ENCODE measurements at places on chromosomes 3 and 15.
A peak's percentile ranks its signal among the peaks of the same experiment; 100 is the strongest.

DNA sequence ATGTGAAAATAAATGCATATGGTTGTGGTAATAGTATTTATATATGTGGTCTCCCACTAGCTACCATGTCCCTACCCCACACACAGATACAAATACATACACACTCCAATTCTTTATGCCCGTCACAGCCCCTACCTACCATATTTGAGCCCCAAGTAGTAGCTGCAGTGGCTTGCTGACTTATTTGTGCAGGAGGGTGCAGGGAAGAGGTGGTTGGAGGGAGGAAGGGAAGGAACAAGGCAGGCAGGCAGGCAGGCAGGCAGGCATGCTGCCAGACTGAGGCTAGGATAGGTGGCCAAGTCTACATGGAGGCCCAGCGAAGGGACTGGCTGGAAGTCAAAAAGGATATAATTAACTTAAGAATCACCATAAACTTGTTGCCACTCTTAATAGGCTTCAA is 82.9 kb downstream of the SCN11A start:
- no peak for DNase-seq

DNA sequence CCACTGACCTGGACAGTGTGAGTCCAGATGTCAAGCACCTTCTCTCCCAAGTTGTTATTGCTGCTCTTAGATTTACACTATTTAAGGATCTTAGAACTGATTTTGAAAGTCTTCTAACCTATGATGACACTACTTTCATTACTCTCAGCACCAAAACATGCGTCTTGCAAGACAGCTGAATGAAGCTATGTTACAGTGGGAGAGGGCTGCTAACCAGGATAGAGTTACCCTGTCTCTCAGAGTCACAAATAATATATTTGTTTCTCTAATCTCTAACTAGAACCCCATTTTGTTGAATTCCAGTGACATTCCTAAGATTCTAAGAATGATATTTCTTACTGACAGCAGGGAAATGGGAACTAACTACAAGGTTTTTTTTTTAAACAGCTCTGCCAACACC is 455.5 kb downstream of the MAGI1 start:
- no peak for DNase-seq

GRCh38 chr3:7978087-7978422 is 523.6 kb upstream of the LMCD1 start:
- DNase-seq, result no peak

DNA sequence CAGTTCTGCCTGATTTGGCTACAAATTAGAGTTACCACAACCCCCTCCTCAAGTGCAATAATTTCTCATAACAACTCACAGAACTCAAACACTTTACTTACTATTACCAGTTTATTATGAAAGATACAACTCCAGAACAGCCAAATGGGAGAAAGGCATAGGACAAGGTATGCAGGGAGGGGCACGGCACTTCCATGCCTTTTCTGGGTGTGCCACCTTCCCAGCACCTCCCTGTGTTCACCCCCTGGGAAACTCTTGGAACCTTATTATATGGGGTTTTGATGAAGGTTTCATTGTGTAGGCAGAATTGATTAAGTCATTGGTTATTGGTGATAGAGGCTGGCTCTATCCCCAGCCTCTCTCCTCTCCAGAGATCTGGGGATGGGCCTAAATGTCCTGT is 66.6 kb upstream of the RAP2B start:
- DNase-seq, result no peak

- DNase-seq, result no peak
Observed at GRCh38 chr3:19488939-19489338, 340.6 kb downstream of the KCNH8 start.

- no peak for DNase-seq
Observed at GRCh38 chr3:97684490-97684889, 80.1 kb upstream of the ARL6 start.

GRCh38 chr3:11323813-11324212 is 51.6 kb downstream of the ATG7 start:
- DNase-seq, result no peak

DNA sequence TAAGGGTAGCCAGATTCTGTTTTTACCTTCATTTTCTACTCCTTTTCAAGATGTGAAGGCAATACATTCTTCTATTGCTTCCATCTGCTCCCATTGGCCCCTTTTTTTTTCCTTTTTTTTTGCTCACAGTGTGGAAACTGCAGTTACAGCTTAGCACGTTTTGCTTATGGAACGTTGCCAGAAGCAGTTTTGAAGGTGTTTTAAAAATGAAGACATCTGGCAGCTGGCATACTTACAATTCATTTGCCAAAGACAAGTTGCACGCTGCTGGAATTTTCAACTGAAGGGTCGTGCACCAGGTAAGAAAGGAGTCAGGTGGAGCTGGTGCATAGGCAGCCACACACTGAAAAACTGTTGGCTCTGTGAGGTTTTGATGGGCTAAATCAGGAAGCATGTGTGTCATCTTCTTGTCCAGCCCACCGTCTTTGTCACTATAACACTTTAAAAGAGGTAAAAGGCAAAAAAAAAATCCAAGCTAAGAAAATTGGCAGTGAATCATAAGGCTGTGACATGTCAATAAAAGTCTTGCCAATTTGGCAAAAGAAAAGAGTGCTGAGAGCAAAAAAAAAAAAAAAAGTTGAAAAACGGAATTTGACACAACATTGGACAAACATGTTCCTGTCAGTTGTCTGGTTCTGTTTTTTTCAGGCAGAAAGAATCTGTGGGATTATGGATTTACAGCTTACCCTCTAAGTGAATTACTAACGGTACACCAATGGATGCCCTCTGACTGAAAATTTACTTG is 225.4 kb upstream of the SOX2 start:
- no peak for DNase-seq

- DNase-seq, result no peak
Observed at GRCh38 chr15:78004919-78005634, 72.4 kb downstream of the TBC1D2B start.

- DNase-seq, result no peak
Observed at GRCh38 chr3:188360364-188360881, 206.5 kb downstream of the LPP start.

GRCh38 chr3:146449613-146450012 is 19.7 kb downstream of the PLSCR2 start:
- no peak for DNase-seq

DNA sequence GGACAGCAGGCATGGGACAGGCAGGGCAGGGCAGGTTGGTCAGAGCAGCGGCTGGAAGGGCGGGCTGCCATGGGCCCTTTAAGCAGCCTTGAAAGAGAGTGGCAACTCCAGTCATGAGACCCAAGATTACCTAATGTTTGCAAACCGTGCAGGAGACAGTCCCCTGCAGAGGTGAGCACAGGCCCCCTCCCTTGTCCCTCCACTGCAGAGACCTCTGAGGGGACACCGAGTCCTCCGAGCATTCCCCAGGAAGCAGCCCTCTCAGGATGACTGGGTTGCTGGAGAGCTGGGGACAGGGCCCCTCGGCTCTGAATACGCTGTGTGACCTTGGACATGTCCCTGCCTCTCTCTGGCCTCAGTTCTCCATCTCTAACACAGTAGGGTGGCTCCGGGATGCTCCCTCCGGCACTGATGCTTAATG is 81.4 kb downstream of the IQSEC1 start:
- DNase-seq, result no peak

DNA sequence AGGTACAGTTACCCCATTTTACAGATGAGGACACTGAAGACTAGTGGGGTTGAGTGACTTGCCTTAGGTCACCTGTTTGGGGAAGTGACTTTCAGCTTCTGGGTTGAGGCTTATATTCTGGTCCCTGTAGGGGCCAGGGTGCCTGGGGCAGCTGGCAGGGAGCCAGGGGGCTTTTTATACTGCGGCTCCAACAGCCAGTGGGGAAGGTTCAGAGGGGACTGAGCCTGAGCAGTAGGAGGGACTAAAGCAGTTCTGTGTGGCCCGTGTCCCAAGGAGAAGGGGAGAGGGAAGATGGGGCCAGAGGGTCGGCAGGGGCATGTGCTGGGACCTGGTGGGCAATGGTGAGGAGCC is 37.7 kb downstream of the SLC6A6 start:
- no peak for DNase-seq

DNA sequence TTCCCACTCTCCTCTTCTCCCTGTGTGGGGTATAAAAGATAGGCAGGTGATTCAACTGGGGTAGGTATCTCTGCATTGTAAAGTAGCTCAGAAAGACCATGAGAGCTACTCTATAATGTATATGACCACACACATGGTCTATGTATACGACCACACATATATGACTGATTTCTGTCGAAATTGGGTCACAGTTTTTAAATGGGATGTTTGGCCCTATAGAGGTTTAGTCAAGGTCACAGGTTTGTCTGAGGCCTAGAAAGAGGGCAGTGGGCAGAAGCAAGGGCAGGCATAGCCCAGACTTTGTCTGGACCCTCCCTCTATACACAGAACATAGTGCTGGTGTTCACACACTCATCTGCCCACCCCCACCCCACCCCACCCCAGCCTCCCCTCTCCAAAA is 4.4 kb downstream of the LAMP3 start:
- no peak for DNase-seq

- DNase-seq, result no peak
Observed at GRCh38 chr3:52983336-52983807, 62.5 kb downstream of the SFMBT1 start.

- no peak for DNase-seq
Observed at GRCh38 chr3:54968546-54969172, 40.8 kb upstream of the LRTM1 start.

DNA sequence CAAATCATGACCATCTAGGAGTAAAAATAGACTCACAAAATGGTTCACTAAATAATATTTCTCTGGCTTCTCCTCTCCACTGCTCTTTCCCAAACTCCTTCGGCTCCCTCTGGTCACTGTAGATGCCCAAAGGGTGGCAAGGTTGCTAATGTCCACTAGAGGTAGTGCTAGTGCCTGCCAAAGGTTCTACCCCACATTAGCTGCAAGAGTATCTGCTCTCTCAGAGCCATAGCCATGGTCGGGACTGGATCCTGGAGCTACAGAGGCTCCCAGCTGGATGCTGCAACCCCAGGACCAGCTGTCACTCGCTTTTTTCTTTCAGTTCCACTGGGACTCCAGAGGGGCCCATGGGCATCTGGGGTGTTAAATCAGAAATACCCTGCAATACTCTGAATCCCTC is 8.5 kb downstream of the HTR3D start:
- DNase-seq, result peak; percentile 18

GRCh38 chr15:33314069-33314468 is 3.3 kb downstream of the RYR3 start:
- DNase-seq, result no peak

DNA sequence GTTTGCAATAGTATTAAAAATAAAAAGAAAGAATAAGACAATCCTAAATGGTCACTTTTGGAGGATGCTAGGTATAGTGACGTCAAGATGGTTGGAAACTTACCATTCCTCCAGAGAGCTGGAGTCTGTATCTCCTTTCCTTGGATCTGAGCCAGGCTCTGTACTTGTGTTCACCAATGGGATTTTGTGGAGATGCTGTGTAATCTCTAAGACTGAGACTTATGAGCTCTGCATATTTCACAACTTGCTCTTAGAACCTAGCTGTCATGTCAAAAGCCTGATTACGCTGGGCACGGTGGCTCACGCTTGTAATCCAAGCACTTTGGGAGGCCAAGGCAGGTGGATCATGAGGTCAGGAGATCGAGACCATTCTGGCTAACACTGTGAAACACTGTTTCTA is 126.8 kb upstream of the CLSTN2 start:
- DNase-seq, result no peak

DNA sequence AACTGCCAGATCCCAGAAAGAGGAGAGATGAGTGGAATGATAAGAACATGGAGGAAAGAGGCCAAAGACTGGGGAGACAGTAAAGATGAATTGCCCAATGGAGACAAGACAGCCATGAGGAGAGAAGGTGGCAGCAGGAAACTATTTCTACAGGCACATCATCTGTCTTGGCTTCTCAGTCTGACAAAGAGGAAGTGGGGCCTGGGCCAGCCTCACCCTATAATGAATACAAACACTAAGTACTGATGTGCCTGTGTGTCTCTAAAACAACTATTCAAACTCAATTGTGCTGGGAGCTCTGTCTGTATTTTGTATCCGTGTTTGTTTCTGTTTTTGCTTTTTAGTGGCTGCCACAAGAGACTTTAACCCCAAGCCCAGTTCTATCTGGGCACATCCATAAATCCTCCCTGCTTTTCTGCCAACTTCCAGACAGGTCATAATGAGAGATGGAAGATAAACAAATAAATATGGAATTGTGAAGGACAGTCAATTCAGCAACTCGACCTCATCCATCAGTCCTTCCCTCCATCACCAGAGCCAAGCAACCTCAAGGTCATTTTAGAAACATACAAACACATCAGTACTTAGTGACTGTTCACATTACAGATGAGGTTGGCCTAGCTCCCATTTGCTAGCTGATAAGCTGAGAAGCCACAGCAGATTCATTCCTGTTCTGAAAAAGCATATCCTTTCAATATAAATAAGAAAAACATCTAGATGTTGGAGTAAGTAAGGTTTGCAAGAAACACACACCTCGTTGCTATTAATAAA is 116.7 kb downstream of the CADPS start:
- no peak for DNase-seq

- no peak for DNase-seq
Observed at GRCh38 chr15:78085928-78086327, 6.4 kb upstream of the SH2D7 start.

- no peak for DNase-seq
Observed at GRCh38 chr15:31469786-31470525, 143.3 kb downstream of the KLF13 start.

GRCh38 chr15:82805994-82806406 is at the start of gene FSD2:
Gene FSD2, minus strand, starts transcription at chr15:82806069. Its CDS starts 18,679 bp downstream, at chr15:82787390.
- DNase-seq, result no peak

DNA sequence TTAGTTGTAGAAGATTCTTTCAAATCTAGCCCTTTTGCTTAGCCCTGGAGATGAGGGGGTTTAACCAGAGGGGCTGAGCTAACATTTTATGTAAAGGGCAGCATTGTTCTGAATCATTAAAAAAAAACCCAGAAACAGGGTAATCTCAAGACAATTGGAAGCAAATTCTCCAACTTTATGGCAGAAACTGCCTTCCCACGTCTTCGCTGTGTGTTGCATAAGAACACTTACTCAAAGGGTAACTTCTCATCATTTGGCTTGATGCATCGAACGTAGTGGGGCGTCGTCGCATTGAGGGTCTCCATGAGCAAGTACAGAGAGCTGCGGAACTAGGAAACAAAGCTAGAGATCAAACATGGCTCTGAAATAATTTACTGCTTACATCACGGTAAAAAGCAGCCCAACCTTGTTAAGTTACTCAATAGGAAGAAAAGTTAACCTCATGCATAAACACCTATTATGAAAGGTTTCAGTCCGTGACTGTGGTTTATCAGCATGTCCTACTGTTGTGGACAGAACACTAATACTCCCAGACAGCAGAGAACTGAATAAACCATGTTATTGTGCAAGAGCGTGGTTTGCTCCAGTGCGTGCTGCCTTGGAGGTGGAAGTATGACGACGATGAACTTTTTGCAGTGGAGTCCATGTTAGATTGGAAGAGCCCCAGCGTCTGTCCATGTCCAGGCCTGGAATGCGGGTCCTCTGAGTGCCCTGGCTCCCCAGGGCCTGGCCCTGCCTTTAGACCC is 48.7 kb downstream of the MYO5C start:
- no peak for DNase-seq

GRCh38 chr3:73719861-73720260 is 95.1 kb upstream of the PDZRN3 start:
- no peak for DNase-seq

DNA sequence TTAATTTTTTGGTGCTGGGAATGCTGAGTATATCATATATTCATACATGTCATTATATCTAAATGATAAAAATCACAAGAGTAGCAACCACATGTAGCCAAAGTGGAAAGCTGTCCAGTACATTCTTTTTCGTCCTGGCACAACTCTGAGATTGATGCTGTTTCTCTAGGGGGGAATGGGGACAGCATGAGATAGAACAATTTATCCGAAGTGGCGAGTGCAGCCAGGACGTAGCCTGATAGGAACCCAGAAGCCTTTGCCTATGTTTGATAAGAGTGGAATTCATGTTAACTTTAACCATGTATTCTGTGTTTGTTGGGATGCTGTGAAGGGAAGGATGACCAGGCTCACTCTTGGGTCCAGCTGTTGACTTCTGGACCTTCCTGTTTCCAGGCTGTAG is 20.9 kb downstream of the PTPRG start:
- DNase-seq, result no peak
